Neural progenitor cell (in vitro differentiated cells): ENCODE measurements at places on chromosomes 11 and 22. TPM values are rescaled to one million over a fixed set of nuclear protein-coding genes. Genes with fewer than 3 reads are reported as not detected.

- no peak for DNase-seq
Observed at GRCh38 chr22:47161631-47162030, 399.2 kb downstream of the TBC1D22A start.

MB gene
- 0.53 TPM in 1 of 2 replicates, not detected in the other for total RNA-seq

DNA sequence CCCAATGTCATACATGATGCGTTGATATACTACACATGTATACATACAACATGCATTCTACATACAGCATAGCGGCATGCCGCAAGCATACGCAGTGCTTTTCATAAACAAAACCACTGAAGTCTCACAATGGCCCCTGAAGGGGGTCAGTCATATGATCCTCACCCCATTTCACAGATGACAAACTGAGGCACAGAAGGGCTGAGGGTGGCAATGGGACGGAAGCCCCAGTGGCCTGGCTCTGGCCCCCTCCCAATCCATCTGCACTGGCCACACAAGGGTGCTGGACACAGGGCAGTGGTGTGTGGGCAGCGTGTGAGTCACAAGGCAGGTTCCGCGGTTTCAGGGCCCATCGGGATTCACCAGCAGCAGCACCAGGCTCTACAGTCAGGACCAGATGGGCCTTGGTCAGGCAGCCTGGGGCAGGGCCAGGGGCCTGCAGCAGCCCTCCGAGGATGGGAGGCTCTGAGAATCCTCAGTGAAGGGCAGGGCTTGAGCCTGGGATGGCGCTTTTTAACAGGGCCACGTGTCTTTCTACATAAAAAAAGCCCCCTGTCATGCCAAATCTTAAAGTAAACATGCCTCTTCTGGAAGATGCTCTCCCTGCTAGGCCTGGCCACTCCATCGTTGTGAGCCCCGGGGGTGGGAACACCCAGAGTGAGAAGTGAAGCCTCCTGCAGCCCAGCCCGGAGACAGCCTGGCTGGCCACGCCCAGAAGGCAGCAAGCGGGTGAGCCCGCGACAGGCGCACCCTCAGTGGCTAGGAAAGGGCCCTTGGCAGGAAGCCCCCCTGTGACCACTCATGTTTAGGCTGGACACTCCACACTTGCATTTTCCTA, 206.5 kb downstream of the CTTN start:
- no peak for DNase-seq

DNA sequence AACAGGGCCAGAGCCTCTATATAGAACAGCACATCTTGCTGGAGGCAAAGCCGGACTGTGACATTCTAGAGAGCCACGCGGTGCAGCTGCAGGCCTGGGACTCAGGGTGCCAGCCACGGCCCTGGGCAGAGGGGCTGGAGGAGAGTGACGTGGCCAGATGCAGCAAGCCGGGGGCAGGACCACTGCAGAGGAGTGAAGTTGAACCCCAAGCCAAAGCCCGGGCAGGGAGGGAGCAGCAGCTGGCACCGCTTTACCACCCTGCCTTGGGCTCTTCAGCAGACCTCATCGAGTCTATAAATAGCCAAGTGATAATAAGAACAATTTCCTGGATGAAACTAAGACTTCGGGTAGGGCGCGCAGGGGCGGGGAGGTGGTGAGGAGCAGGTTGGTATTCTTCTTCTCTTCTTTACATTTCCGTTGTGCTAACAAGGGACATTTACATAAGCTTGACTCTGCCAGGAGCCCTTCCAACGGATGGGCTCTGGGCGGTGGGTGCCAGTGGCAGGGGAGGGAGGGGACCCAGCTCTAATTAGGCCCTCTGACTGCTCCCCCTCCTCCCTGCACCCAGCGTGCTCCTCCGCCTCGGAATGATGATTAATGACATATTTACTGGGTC, 110.2 kb downstream of the ST3GAL4 start:
- DNase-seq: no peak

- no peak for DNase-seq
Observed at GRCh38 chr11:1776331-1776851, 12.7 kb upstream of the CTSD start.

TM7SF2 gene
- 36.1 and 109 TPM in 2 replicates for total RNA-seq

UPK3A gene
- total RNA-seq: 0.50 TPM in 1 of 2 replicates, not detected in the other

- DNase-seq: no peak
Observed at GRCh38 chr11:134517621-134518293, 105.7 kb upstream of the B3GAT1 start.
